Breast epithelium (tissue), 4 donors: ENCODE measurements at places on chromosomes 6 and 20.

DNA sequence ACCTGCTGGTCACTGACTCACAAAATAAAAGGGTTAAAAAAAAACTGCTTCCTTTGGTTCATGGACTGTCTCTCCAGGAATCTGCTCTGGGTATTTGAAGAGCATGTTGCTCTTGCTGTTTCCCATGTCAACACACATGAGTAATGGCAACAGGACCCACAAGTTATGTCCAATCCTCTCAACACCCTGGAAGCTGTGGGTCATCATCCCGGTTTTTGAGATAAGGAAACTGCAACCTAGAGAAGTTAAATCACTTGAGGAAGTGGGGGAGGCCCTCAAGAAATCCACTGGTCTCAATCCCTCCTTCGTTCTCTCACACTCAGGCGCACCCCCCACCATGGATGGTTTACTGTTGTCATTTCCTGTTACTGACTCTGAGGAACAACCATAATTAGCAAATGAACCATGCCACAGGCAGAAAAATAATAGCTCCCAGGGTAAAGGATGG is 12.4 kb downstream of the MAP1LC3A start:
- DNase-seq = no peak

- DNase-seq = no peak
Measured at GRCh38 chr6:156062091-156062563, 606.5 kb upstream of the NOX3 start.

GRCh38 chr6:133893946-133894345 is 5.0 kb downstream of the TCF21 start:
- DNase-seq = no peak

- no peak for DNase-seq
Measured at GRCh38 chr6:30163090-30163917, at the start of gene TRIM15. TRIM15 (plus strand) TSS chr6:30163546; CDS start chr6:30163685, 139 bp downstream.

- no peak for DNase-seq
Measured at GRCh38 chr6:155085582-155086257, 90.6 kb downstream of the TIAM2 start.

GRCh38 chr20:10338426-10339180 is 95.4 kb downstream of the MKKS start:
- DNase-seq = no peak

DNA sequence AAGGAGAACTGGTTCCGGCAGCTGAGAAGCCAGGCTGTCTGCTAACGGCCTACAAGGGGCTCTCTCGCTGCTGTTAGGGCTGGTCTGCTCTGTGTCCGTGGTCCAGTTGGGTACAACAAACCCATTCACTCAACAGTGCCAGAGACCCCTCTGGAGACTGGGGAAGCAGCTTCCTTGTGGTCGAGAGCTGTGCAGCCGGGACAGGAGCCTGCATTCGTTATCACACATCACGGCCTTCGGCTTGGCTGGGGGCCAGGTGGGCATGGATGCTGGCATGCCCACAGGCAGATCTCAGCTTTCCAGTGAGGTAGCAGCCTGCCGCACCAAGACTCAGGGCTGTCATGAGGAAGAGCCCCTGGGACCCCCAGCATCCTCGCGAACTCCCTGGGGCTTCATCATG is 124.7 kb downstream of the PREX1 start:
- no peak for DNase-seq

- no peak for DNase-seq
Measured at GRCh38 chr6:138263963-138264362, 45.7 kb upstream of the PBOV1 start.

DNA sequence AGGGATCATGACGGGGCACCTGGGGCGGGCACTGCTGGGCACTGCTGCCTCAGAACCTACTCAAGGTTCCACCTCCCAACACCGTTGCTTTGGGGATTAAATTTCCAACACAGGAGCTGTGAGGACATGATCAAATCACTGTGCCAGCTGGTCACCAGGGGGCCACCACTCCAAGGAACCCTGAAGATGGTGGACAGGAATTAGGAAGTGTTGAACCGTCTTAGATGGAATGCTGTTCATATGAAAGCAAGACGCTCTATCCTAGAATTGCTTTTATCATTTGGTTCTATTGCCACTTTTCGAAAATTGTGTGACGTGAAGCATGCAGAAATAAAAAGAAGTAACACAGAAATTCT is 140.3 kb downstream of the DLL1 start:
- DNase-seq = no peak

DNA sequence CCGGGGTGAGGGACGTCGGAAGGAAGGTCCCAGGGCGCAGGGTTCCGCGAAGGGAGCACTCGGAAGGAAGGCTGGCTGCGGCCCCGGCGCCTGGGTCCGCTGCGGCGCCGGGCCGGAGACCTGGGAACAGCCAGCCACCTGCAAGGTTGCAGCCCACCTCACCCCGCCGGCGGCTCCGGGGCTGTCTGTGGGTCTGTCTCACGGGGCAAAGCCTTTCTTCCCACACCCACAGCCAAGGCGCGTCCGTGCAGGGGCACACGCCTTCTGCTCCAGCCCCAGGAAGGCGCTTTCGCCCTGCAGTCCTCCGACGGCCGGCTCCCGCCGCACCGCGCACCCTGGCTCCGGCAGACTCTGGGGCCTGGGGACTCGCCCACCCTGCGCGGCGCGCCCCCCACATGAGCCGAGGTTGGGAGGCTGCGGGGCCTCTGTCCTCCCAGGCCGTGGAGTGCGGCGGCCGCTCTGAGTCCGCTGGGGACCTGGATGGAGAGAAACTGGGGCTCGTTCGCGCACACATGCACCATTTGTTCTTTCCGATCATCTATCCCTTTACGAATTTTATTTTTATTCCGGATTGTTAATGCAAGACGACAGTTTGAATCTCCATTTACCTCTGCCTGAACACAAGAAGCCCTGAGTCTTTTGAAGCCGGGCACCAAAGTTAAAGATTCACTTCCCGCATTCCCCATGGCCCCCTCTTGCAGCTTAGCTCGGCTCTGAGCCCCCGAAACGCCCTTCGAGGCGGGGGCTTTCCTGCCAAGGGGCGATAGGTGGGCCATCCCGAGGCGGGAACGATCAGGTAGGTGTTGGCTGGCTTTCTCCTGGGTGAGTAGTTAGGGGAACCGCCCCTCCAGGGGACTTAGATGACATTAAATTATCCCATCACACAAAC is 4.5 kb upstream of the FOXC1 start:
- no peak for DNase-seq

DNA sequence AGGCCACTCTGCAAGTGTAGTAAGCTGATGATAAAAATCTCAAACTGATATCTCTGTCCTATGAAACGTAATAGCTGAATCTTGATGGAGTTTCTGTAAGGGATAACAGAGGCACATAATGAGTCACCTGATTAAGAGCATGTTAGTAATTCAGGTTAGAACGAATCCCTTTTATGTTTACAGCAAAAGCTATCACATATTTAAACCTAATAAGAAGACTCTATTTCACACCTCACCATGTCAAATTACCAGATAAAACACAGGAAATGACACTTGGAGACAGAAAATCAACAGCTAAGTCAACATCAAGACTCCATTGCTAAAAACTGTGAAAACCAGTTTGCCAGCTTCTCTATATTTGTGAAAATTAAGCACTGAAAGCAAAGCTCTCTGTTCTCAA is 11.8 kb downstream of the CST7 start:
- no peak for DNase-seq

DNA sequence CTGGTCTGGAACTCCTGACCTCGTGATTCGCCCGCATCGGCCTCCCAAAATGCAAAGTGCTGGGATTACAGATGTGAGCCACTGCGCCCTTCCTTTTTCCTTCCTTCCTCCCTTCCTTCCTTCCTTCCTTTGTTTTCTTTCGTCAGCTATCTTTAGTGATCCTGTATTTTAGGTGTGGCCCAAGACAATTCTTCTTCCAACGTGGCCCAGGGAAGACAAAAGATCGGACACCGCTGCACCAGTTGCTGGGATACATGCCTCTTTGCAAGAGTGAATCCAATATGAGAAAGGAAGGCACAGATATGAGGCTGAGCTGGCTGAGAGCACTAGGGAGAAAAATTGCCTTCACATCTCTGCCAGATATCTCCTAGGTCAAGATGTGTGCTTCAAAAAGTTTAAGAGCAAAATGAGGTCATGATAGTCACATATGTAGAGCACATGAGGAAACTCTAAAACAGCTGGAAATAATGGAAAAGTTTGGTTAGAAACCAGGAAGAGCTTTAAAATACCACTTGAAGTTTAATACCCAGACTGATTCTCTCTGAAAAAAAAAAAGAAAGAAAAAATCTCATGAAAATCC is 41.8 kb downstream of the OR2B2 start:
- no peak for DNase-seq

GRCh38 chr20:49292010-49292409 is 14.2 kb upstream of the ZNFX1 start:
- DNase-seq = no peak

DNA sequence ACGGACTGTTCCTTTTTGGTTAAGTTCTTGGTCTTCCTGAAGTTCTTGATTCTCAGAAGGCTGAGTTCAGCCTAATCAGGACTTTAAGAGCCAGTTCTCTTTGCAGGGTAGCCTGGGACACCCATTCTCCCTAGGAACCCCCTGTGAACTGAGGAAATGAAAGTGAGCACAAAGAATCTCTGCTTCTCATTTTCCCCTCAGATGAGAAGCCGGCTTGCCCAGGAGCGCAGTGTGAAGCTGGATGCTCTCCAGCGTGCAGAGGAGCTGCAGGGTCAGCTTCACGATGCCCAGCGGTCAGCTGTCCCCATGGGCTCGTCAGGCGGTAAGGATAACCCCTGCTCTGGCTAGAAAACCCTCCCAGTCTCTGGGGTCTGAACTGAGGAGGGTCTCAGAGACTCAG is 34.0 kb downstream of the CD164 start:
- no peak for DNase-seq

DNA sequence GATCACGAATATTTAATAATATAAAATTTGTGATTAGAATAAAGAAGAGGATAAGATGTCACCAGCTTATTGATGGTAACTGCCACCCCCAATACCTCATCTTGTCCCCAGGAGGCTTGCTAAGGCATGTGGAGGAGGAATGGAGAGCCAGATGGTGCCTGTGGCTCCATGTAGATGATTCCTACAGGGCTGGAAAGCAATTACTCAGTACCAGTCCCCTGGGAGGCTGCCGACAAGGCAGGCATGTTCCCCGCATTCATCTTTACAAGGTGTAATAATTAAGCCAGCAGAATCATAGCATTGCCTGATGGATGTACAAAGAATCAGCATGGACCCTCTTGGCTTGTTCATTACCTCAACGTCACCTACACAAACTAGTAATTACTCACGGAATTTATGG is 155.3 kb downstream of the PLCB1 start:
- DNase-seq = no peak

GRCh38 chr6:27630727-27631608 is 158.1 kb upstream of the ZNF184 start:
- DNase-seq = no peak

DNA sequence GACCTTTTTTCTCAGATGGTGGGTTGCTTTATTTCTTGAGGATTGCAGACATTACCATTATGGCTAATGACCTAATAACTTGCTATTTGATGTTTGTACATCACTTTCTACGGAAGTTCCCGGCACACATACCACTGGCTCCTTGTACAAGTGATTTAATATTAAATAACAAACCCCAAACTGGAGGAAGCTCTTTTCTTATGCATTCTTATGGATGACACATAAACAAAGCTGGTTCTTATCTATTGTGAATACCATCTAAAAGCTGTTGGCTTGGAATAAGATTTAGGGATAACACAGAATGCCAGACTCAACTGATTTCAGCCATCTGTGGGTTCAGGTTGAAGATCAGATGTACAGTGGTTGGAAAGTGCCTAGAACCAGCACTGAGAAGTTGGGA is 272.6 kb downstream of the TSHZ2 start:
- DNase-seq = no peak

DNA sequence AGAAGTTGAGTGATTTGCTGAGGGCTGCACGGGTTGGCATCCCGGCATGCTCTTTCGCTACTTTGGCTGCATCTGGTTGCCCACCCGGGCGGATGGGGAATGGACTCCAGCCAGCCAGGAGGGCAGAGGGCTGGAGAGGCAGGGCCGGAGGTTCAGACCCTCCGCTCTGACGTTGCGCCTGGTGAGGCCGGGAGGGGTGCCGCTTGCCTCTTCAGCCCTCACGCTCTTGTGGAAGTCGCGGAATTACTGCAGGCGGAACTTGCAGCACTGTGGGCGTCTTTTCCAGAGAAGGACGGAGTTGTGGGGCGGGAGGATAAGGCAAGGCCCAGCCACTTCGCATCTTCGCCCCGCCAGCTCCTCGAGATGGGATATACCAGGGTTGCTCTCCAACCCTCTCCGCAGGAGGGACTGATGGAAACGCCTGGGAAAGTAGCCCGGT is 656 bp downstream of the RTEL1 start:
- DNase-seq = no peak

DNA sequence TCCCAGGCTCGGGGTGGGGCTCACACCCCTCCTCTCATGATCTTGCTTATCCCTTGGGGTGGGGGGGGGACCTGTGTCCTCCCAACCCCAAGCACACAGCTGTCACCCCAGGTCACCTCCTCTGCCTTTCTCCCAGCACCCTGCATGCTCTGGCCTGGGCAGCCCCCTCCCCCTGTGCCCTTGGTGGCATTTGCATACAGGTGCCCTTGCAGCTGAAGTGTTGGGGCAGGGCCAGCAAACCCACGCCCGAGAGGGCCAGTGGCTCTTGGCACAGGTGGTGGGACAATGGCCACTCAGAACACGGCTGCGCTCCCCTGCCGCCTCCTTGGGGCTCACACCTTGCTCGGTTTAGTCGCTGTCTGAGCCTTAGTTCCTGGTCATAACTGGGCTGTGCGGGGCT is 11.3 kb upstream of the MYT1 start:
- DNase-seq = no peak

DNA sequence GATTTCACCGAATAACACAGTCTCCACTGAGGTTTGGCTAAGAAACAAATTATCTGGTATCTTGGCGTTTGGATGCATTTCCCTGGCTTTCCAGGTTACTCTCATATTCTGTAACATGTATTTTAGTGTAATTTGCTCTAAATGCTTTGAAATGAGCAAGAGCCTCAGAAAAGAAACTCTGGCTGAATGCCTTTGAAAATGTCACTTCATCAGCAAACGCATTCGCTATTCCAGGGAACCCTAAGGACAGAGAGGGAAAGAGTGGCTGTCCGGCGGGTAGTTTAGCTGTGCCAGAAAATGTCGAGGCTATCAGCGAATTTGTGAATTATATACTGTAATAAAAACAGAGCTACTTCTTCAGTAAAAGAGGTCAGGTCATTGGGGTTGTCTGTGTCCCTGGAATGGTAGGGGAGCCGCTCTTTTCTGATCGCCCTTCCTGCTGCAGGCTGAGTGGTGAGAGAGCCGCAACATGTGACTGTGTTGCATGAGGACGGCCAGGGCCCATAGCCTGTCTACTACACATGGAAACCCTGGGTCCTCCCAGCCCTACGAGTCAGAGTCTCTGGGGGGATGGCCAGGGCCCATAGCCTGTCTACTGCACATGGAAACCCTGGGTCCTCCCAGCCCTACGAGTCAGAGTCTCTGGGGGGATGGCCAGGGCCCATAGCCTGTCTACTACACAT is 57.3 kb downstream of the SMOC2 start:
- DNase-seq = no peak
